ENCODE measurements at places on chromosomes 12 and 14. TPM values are rescaled to one million over a fixed set of nuclear protein-coding genes. Genes with fewer than 3 reads are reported as not detected.

DNA sequence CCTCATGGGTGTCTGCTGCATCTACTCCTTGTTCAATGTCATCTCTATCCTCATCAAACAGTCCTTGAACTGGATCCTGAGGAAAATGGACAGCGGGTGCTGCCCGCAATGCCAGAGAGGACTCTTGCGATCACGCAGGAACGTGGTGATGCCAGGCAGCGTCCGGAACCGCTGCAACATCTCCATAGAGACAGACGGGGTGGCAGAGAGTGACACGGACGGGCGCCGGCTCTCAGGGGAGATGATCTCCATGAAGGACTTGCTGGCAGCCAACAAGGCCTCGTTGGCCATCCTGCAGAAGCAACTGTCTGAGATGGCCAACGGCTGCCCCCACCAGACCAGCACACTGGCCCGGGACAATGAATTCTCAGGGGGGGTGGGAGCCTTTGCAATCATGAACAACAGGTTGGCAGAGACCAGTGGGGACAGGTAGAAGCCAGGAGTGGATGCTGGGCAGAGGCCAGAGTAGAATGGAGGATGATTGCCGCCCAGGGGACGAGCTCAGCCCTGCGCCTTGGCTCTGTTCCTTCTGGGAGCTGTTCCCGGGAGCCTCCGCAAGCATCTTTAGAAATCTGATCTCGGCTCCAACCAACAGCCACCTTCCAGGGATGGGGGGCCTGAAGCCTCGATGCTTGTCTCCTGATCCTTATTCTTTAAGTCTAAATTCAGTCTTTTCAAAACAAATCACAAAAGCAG, 71.6 kb upstream of the PSMC1 start:
- no peaks in the 10 kb centered on the region for H3K4me1 ChIP-seq
- H3K4me3 ChIP-seq = no peak overlapping the region
- H3K27me3 ChIP-seq = no peaks in the 10 kb centered on the region
- no peaks in the 10 kb centered on the region for H3K36me3 ChIP-seq

The SLC6A15 gene
- not detected for total RNA-seq

The MDGA2 gene
- total RNA-seq = not detected

DNA sequence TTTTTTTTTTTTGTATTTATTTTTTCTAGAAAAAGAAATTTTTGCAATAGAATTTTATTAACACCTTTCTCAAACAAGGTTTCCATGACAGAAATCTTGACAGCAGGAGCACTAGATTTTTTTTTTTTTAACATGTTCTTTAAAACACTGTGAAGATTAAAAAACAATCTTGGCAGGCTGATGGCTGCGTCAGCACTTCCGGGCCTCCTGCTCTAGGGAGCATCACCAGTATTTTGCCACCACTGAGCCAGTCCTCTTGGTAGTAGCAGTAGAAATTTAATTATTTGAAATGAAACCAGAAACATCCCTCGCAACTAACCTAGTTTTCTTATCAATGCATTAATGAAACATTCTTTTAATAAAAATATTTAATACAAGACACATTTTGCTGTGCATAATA, 99.6 kb downstream of the APAF1 start:
- H3K27me3 ChIP-seq = peaks cover 26% of the 10 kb centered on the region
- no peak overlapping the region for H3K27ac ChIP-seq
- no peaks in the 10 kb centered on the region for H3K4me1 ChIP-seq
- no peak for DNase-seq
- no peaks in the 10 kb centered on the region for H3K36me3 ChIP-seq
- H3K4me3 ChIP-seq = no peak overlapping the region

DNA sequence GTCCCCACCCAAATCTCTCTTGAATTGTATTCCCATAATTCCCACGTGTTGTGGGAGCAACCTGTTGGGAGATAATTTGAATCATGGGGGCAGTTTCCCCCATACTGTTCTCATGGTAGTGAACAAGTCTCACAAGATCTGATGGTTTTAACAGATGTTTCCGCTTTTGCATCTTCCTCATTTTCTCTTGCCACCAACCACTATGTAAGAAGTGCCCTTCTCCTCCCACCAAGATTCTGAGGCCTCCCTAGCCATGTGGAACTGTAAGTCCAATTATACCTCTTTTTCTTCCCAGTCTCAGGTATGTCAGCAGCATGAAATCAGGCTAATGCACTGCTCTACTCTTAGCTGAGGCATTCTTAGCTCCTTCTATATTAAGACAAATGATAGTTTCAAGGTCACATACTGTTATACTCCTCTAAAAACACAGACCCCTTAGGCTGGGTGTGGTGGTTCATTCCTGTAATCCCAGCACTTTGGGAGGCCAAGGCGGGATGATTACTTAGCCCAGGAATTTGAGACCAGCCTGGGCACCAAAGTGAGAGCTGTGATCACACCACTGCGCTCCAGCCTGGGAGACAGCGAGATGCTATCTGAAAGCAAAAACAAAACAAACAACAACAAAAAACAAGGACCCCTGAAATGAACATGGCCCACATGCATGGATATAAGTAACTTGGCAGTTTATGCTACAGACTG, 3.6 kb downstream of the SCAF11 start:
- no peaks in the 10 kb centered on the region for H3K27me3 ChIP-seq
- H3K36me3 ChIP-seq = no peaks in the 10 kb centered on the region
- DNase-seq = no peak
- H3K4me3 ChIP-seq = peak overlapping the region; percentile 68
- peak overlapping the region; percentile 99 for H3K27ac ChIP-seq
- peaks cover 73% of the 10 kb centered on the region for H3K4me1 ChIP-seq

DNA sequence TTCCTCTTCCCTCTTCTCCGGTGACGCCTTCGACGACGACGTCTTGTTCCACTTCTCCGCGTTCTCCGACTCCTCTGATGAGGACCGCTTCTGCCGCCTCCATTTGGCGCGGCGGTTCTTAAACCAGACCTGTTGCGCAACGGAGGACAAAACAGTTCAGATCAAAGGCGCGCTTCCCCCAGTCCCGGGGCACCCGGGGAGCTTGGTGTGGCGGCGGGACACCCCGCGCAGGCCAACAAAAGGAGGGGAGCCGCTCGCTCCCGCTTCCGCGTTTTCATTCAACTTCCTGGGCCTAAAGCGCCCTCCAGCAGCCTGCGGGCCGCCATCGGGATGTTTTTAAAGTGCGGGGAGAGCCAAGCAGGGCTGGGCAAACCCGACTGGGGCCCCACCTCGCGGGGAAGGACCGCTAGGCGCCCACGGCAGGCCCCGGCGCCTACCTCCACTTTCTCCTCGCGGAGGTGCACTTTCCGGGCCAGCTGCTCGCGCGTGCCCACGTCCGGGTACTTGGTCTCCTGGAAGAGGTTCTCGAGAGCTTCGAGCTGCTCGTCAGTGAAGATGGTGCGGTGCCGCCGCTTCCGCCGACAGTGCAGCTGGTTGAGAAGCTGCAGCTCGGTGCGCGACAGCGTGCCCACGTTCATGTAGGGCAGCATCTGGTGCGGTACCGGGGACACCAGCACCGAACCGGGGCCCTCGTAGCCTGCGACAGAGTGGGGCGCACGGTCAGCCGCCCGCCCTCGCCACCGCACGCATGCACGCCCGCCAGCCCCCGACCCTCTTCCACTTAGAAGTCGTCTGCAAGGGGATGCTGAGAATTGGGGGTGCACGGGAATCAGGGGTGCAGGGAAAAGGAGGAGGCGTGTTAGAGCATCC, 1.2 kb downstream of the GSC start:
- DNase-seq = no peak
- peaks cover 99% of the 10 kb centered on the region for H3K27me3 ChIP-seq
- H3K27ac ChIP-seq = no peak overlapping the region
- no peaks in the 10 kb centered on the region for H3K36me3 ChIP-seq
